CD14-positive monocyte (primary cell): ENCODE measurements at places on chromosomes 1 and 21.

GRCh38 chr1:6601049-6601922 lies 1.4 kb downstream of the KLHL21 start:
- DNase-seq, result peak; percentile 94

DNA sequence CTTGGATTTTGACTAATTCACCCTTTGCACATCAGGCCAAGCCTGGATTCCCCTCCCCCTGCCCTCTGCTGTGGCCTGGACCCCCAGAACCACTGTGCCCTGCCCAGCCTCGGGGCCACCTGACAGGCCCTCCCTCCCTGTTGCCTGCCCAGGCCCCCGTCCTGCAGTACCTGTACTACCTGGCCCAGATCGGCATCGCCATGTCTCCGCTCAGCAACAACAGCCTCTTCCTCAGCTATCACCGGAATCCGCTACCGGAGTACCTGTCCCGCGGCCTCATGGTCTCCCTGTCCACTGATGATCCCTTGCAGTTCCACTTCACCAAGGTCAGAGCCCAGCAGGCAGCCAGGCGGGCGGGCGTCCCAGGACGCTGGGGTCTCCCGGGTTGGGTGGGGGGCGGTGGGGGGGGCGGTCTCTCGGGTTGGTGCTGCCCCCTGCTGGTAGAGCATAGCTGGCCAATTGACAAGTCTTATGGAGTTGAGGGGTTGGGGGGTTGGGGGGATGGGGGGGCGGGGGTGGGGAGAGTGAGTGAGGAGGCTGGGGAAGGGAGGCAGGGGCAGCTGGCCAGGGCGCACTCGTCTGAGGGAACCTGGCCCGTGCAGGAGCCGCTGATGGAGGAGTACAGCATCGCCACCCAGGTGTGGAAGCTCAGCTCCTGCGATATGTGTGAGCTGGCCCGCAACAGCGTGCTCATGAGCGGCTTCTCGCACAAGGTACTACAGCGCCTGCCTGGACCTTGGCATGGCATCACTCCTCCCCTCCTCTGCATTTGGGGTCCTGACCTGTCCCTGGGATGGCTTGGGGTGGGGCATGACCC lies 10.7 kb downstream of the AMPD2 start:
- peak; percentile 28 for DNase-seq

DNA sequence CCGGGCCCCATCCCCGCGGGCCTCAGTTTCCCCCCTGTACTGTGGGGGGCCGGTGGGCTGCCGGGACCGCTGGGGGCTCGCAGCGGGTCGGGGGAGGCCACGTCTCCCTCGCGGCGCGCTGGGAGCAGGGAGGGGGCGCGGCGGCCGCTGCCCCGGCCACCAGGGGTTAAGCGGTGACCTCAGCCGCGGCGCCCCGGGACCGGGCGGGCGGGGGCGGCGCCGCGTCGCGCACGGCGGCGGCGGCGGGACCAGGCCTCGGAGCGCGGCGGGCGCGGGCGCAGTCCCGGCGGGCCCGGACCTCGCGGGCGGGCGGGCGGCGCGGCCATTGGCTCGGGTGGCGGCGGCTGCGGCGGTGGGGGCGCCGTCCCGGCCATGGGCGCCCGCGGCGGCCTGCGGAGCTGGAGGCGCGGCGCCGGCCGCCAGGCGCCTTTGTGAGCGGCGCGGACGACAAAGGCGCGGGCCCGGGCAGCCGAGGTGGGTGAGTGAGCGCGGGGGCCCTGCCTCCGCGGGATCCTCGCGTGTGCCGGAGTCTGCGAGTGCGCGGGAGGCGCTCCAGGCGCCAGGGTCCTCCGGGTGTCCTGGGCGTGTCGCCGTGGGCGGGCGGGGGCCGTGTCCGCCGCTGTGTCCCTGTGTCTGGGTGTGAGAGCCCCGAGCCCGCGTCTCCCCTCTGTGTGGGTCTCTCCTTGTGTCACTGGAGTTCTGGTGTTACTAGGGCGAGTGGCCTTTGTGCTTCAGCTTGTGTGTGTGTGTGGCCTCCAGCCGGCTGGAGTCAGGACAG lies at the start of gene ARHGEF10L:
ARHGEF10L (plus strand) TSS at position 222 of the 778 bp plus-strand sequence. CDS start 40,898 bp downstream, outside the sequence.
- no peak for DNase-seq

DNA sequence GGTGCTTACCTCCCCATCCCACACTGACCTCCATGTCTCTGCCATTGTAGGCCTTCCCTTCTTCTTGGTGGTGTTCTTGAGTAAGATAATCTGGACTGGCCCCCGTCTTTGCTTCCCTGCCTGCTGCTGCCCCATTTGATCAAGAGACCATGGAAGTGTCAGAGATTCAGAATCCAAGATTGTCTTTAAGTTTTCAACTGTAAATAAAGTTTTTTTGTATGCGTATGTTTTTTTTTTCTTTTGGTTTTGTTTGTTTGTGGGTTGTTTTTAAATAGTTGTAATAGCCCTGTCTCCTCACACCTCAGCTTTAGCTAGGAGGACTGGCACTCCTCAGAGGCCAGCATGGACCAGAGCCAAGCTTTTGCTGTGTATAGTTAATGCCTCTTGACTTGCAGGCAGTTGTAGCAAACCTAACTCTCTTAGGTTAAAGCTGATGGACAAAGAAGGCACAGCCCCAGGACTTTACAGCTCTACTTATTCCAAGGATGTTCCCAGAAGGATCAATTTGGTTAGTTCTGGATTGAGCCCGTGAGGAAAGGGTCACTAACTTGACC lies 5.6 kb upstream of the YBX1 start:
- no peak for DNase-seq

- DNase-seq, result no peak
Observed at GRCh38 chr21:36707763-36708285, 8.9 kb downstream of the SIM2 start.

- no peak for DNase-seq
Observed at GRCh38 chr1:179996099-179996498, 41.5 kb downstream of the CEP350 start.

- no peak for DNase-seq
Observed at GRCh38 chr1:231653632-231654031, 27.0 kb downstream of the DISC1 start.

DNA sequence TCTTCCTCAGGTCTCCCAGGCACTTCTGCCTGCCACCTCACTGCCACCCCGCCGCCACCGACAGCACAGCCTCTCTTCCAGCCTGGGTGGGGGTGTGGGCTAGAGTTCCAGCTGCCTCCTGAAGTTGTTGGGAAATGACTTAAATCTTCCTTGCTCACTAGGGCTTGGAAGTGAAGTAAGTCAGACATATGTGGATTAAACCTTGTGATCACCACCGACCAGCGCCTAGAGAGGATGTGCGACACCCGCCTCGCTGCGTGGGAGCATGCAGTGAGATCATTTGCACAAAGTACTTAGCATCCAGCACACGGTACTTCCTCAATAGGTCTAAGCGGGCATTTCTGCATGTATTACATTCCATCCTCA lies 71.4 kb upstream of the FAM20B start:
- DNase-seq, result no peak

DNA sequence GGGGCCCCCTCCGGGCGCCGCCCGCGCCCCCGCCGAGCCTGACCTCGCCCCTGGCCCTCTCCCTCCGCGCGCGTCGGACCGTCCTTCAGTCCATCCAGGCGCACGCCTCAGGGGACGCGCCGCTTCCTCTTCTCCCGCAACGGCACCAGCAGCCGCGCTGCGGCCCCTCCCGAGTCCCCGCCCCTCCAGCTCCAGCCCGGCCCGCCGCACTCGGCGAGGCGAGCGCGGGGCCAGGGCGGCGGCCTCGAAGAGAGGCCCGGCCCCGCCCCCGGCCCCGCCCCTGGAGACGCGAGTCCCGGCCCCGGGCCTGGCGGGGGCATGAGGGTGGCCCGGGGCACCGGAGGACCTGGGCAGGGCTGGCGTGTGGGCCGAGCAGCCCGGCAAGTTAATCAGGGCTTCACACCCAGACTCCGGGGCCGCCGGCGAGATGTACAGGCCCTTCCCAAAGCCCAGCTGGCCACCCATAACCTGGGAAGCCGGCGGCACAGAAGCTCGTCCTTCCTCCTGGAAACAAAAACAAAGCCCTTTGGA lies at the start of gene IGSF3:
IGSF3 (minus strand) TSS at position 159 of the 531 bp plus-strand sequence. CDS start 1,407 bp downstream, outside the sequence.
- DNase-seq, result peak; percentile 68

- peak; percentile 7 for DNase-seq
Observed at GRCh38 chr1:154219541-154219940, 1.2 kb upstream of the UBAP2L start.

DNA sequence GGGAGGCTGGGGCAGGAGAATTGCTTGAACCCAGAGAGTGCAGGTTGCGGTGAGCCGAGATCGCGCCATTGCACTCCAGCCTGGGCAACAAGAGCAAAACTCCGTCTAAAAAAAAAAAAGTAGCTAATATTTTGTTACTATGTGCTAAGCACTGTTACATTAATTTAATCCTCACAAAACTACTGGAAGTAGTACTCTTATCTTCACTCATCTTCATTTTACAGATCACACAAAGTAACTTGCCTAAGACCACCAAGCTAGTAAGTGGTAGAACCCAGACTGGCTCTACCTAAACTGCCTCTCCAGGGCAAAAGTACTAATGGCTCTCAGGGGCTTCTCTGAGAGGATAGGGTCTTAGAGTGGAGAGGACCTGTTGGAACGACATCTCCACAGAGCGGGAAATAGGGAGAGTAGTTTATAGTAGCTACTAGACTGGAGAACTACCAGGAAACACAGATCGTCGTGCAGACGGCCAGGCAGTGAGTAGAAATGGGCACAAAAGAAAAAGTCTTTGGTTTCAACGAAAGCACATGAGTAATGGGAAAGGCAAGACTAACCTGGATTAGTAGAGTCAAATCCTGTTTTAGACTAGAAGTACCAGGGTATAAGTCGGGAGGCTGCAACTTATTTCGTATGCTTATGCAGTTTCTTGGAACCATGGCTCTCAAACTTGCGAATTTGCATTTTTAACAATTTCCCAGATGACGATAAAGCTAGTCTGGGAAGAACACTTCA lies 1.4 kb downstream of the CLCC1 start:
- DNase-seq, result no peak

GRCh38 chr1:26696654-26697430 lies 1.0 kb downstream of the ARID1A start:
- DNase-seq, result no peak

- DNase-seq, result no peak
Observed at GRCh38 chr1:62439652-62440371, 3.0 kb downstream of the USP1 start.

DNA sequence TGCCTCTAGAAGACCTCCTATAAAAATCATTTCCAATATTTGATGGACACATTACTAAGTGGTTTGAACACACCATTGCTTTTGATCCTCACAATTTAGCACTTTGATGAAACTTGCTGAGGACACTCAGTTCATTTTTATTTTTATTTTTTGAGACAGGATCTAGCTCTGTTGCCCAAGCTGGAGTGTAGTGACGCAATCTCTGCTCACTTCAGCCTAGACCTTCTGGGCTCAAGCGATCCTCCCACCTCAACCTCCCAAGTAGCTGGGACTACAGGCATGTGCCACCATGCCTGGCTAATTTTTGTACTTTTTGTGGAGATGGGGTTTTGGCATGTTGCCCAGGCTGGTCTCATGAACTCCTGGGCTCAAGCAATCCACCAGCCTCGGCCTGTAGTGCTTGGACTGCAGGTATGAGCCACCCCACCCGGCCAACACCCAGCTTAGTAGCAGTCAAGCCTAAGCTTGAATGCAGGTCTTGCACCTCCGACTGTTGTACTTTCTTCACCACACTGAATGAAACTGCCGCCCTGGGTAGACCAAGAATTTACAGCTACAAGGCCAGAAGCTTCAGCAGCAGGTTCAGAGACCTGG lies 24.8 kb upstream of the ATP2B4 start:
- peak; percentile 25 for DNase-seq

GRCh38 chr21:45447821-45448220 lies 42.9 kb downstream of the COL18A1 start:
- no peak for DNase-seq

- no peak for DNase-seq
Observed at GRCh38 chr1:171429137-171429536, 56.2 kb upstream of the PRRC2C start.

GRCh38 chr1:116920211-116920610 lies 10.5 kb downstream of the PTGFRN start:
- DNase-seq, result no peak

DNA sequence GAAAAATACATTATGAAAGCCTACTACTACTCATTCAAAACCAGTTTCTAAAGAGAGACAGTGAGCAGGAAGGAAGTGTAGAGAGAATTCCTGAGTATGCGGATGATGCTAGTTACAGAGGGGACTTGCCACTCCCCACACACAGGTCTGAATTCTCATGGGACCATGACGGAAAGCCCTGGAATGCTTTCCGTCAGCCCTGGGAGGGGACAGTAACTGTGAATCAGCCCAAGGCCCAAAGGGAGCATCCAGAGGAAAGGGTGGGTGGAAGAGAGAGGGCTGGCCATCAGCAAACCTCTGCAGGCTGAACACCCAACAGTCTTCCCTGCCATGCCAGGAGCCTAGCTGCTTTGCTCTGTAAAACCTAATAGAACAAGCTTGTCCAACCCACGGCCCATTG lies 36.4 kb downstream of the RCSD1 start:
- no peak for DNase-seq

DNA sequence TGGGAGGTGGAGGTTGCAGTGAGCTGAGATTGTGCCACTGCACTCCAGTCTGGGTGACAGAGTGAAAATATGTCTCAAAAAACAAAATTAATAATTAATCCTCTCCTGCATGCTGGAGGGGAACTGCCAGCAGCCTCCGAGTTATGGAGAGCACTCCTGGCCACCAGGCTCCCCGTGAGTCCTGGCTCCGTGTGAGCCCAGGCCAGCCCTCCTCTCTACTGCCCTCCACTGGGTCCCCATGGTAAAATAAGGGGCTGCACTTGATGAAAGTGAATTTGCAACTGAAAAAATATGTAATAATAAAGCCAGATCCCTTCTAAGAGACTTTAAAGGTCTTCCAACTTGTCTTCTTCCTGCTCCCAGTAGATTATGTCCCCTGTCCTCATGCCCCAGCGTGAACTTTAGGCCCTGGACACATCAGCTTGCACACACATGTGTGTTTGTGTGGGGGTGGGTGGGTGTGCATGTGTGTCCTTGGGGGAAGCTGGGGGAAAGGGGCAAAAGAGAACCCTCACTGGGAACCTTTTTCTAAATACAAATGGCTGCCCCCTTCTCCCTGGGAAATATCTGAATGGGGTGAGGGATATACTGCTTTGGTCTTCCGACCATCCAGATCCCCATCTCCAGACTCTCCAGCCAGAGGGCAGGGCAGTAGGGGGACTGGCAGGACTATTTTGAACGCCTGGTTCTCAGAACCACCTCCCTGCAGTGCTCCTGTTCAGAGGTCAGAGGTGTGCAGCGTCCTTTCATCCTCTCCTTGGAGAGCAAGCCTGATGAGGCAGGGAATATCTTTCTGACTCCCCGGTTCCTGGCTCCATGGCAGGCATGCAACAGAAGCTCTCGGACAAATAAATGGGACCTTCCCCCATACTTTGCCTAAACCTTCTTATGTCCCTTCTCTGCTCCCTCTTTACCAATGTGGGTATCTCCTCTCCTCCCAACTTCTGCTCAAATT lies 26.2 kb downstream of the NEK2 start:
- DNase-seq, result no peak
